CD4-positive, alpha-beta memory T cell (primary cell): ENCODE measurements at places on chromosomes 2 and 18.

DNA sequence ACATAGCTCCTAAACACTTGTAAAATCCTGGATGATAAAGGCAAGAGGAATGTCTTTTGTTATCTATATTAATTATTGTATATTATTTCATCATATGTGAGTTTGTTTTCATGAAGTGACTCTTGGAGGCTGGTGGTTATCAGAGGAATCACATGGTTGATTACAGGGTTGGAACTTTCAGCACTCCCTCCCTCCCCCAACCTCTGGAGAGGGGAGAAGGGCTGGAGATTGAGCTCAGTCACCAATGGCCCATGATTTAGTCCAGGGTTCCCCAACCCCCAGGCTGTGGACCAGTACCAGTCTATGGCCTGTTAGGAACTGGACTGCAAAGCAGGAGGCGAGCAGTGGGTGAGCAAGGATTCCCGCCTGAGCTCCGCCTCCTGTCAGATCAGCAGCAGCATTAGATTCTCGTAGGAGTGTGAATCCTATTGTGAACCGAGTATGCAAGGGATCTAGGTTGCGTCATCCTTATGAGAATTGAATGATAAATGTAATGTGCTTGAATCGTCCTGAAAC is 37.7 kb downstream of the FBXO48 start:
- no peak for DNase-seq

DNA sequence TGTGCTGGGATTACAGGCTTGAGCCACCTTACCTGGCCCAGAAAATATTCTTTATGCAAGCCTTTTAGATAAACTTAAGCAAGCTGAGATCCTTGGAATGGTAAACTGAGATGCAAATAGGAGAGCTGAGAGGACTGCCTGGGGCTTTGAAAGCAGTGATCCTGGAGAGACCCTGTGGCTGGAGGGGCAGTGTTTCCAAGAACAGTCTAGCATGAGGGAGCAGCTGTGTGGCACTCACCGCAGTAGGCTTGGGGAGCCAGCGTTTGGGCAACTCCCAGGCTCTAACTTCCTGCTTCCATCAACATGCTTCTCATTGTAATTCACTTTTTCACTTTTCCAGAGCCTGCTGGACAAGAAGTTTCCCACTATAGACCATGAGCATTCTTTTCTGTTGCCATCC is 144.1 kb upstream of the CELF4 start:
- DNase-seq = no peak

- no peak for DNase-seq
These were observed 96.0 kb upstream of the MYCN start for GRCh38 chr2:15844211-15844801.

DNA sequence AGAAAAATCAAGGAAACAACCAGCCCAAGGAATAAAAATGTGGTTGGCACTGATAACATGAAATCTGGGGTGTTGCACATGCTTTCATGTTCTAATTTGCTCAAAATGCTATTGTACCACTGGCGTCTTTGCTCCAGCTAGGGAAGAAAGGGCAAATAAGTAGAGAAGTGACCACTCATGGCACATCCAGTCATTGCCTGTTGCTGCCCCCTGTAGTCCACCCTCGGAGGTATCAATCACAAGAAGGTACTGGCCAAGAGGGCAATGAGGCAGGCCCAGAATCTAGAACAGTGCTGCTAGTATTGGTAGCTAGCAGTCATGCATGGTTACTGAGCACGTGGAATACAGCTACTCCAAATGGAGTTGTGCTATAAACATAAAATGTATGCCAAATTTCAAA is 213.4 kb downstream of the CDCA7 start:
- no peak for DNase-seq

- DNase-seq = no peak
These were observed 6.3 kb upstream of the NEU4 start for GRCh38 chr2:241802421-241803318.

DNA sequence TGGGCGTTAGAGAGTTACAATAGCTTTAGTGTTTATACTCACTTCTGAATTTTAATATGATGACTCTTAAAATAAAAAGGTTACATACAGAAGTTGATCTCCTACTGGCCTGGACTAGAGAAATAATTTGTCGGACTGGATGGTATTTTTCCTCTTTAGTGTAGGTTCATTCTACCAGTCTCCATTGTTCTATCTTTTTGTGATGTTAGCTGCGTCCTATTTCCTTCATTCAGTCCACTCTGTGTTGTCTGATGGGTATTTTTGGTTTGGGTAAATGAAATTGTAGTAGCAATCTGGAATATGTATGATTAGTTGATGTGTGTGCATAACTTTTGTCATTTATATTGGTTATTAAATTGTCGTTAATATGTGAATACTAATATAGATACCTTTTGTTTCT is 5.3 kb downstream of the DDX1 start:
- no peak for DNase-seq

- DNase-seq = peak; percentile 18
These were observed 55.4 kb upstream of the CD28 start for GRCh38 chr2:203650860-203651613.

DNA sequence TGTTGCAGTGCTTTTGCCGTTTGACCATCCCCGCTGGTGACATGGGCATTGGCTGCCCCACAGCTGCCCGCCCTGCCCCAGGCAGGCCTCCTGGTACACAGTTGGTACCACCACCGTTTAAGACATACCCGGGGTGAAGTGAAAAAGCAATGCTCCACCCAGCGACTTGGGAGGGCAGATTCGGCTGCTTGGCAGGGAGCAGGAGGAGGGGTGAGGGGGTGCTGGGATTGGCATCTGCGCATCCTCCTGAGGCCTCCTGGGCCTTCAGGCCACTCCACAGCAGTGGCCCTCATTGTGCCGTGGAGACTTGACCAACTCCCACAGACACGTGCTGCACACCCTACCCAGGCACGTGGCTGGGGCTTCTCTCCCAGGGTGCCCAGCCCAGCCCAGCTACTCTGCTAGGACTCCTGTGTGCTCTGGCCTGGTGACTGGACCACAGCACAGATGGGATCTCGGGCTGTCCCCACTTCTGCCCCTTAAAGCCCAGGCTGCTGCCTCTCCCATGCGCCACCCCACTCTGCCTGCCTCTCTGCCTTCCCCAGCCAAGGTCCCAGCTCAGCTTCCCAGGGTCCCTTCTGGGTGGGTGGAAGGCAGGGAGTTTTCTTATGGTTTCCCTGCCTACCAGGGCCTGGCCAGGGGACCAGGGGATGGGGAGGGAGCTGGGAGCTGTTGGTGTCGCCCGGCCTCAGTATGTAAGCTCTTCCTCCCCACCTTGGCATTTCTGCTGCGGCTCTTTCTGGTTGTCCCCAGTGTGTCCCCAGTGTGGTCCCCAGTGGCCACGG is 157.0 kb upstream of the HS6ST1 start:
- no peak for DNase-seq

DNA sequence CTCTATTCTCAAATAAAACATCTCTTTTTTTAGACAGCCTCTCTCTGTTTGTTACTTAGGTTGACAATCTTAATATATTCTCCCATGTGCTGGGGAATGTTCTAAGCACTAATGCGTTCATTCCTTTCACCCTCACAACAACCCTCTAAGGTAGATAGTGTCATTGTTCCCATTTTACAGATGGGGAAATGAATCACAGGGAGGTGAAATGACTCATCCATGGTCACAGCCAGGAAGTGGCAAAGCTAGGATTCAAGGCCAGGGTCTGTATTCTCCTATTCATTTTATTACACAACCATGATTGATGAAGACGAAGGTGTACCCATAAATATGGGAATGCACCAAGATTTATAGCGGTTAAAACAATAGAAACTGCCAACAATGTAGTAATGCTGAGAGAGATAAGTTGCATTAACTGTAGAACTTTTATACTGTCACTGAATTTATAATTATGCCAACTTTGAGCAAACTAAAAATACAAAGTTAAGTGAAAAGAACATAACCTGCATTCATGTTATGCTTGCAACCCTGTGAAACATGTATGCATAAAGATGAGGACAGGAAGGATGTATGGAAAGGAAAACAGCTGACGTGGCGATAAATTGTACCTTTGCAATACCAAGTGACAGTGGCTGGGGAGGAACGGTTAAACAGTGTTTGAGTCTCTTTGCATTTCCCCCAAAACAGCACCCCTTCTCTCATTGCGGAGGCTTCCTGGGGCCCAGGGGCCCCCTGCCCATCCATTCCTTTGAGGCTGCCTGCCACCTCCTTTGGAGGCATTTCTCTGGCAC is 257.7 kb upstream of the AGAP1 start:
- DNase-seq = no peak

DNA sequence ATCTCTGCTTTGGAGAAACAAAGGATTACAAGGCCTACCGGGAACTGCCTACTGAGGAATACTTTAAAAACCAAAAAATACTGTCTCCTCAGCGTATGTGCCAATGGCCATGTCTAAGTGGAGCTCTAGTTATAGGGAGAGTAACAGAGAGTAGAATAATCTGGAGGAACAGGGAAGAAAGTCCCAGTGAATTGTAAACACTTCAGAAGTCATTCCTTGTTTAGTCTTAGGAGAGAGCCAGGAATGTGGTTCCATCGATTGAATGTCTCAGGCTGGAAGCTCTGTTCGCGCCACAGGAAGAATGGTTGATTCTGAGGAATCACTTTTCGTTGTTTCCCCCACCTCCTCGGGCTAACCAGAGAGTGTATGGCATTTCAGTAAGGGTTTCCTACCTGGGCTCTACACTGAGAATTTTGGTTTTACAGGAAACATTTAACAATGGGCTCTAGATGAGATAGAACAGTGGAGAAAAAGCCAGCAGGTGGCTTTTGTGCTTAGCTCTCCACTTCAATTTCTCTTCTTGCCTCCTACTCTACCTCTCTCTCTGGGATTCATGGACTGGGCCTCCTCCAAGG is 88.7 kb downstream of the ACVR1 start:
- no peak for DNase-seq

DNA sequence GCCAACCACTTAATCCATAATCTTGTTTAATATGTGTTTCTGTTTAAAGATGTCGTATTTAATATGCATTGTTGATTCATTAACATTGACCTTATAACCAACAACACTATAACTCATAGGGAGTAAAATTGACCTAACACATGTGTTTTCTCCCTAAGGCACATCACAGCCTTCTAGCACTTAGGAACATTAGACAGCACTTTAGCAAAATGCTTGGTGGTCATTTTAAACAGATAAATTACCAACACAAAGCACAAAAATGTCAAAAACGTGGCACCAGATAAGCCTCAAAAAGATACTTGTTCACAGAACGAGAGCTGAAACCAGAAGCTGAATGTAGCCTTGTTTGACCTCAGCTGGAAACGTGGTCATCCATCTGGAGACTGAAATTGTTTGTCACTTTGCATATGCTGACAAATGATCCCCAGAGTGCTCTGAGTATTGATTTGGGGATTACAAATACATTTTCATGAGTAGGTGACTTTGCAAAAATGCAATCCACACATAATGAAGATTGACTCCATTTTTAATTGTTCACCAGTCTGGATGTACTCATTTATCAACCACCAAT is 139.2 kb downstream of the CCDC102B start:
- DNase-seq = no peak

GRCh38 chr2:74497777-74498499 is 1.5 kb downstream of the LBX2 start:
- DNase-seq = peak; percentile 24

- DNase-seq = no peak
These were observed 6.7 kb downstream of the MTHFD2 start for GRCh38 chr2:74205113-74205512.

- DNase-seq = no peak
These were observed 92.1 kb downstream of the SLC4A3 start for GRCh38 chr2:219719521-219719920.

GRCh38 chr2:109261906-109262631 is 133.1 kb downstream of the SH3RF3 start:
- no peak for DNase-seq

- no peak for DNase-seq
These were observed 119.6 kb downstream of the ZFP36L2 start for GRCh38 chr2:43106559-43107527.

DNA sequence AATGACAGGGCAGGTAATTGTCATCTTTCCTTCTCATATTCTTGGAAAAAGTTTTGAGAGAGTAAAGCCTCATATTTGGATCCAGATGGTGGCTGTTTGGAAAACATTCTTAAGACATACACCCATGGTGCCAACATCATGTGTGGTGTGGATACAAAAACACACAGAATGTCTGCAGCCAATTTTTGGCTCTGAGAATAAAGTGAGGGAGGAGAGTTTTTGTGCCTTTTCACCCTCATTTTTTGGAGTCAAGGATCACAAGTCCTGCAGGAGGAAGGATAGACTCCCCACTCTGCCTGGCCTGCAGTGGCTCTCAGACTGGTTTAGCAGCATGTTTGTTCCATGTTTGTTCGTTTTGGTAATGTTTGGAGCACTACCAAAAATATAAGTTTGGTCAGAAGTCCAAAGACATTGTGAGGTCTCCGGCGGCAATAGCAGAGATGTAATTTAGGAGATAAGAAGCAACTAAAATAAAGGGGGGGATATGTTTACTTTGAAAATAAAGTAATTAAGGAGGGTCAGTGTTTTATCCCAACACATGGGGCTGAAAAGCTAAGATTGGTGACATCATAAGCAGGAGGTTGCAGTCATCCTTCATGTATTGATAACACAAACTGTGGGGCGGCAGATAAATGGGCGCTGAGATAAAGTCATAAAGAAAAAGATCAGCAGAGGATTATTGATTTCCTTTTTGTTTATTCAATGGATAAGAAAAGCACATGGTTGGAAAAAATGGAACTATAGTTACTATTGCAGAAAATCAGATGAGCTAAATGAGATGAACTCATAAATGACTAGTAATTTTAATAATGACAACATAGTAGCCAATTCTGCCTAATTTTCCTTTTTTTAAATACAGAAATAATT is 655 bp downstream of the NOSTRIN start:
- DNase-seq = no peak

DNA sequence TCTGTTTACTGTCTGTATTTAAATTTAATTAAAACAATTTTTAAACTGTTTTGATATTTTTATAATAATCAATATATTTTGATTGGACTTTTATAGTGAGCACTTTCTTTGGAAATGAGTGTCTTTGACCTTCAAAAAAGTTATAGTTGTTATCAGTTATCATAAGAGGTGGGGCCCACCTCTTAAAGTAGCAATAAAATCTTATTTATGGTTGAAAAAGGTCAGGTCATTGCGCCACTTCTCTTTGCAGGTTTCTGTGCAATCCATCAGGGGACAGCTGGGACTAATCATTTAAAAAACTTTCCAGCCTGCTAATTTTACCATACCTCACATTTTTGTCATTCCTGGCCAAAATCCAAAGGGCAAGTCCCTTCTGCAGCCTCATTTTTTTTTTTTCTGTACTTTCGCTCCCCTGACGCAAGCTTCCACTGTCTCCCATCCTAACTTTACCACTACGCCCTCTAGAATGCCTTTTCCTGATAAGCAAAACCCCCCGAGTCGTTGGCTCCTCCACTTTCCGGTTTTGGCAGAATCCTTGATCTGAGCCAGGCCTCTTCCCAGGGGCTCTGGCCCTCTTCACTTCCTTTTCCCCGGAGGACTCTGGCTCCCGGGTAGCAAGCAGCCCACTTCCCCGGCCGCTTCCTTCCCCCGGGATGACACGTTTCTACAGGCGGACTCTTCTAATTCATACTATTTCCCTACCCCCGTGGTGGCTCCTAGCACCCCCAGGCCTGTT is 1.1 kb upstream of the SEH1L start:
- DNase-seq = no peak

- DNase-seq = no peak
These were observed 29.4 kb upstream of the SNED1 start for GRCh38 chr2:240968731-240969624.
